ENCODE measurements at places on chromosomes 4 and X.

DNA sequence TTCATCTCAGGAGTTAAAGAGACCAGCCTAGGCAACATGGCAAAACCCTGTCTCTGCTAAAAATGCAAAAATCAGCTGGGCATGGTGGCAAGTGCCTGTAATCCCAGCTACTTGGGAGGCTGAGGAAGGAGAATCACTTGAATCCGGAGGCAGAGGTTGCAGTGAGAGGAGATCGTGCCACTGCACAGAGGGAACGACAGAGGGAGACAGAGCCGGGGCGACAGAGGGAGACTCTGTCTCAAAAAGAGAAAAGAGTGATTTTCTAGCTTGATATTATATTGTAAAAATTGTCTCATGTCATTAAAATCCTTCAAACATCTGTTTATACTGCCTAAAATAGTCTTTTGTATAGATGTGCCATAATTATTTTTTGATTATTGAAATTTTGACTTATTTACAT lies 225.4 kb upstream of the AGA start:
- no peak for DNase-seq

DNA sequence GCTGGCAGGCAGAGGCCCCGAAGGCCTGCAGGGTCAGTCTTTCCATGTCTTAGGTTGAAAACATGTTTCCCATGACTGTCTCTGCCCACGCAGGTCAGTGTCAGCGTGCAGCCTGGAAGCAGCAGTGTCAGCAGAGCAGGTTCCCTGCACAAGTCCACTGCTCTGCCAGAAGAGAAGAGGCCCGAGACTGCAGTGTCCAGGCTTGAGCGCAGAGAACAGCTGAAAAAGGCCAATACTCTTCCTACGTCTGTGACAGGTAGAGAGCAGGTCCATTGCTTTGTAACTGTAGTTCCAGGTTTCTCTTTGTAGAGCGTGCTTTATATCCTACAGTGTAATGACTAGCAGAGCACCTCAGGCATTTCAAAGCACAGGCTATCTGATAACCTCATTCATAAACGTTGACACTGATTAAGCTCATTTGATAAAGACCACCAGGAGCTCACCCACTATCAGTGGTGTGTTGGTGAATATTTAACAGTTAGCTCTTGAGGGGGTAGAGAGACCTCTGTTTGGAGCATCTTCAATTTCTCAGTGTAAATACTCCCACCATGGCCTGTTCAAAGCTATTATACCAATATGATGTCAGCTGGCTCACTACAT lies 63.2 kb downstream of the AASDH start:
- no peak for DNase-seq

GRCh38 chr4:144176476-144176875 lies 36.0 kb upstream of the GYPA start:
- DNase-seq: no peak

DNA sequence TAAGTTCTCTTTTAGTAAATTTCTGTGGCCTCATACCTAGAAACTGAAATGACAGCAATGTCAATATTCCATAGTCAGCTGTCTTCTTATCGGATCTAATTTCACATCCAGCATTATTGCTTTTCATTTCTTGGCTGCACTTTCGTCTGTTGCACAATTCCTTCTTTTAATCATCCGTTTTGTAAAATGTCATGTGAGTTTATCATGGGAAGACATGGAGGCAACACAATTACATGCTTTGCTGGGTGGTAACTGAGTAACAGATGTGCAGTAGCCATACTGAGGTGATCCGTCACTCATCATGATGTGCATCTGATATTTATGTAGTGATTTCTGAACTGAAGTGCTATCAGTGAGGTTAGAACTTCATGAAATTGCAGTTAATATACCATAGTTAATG lies 68.3 kb upstream of the SLC7A11 start:
- DNase-seq: no peak

Measured in activated naive CD8-positive, alpha-beta T cell treated with anti-CD3 and anti-CD28 coated beads, Interleukin-2, amount 10 ng/mL, durations not matched to agents 7 days and 5 days (primary cell).